ENCODE measurements at places on chromosomes 5 and 9.
A peak's percentile ranks its signal among the peaks of the same experiment; 100 is the strongest.

DNA sequence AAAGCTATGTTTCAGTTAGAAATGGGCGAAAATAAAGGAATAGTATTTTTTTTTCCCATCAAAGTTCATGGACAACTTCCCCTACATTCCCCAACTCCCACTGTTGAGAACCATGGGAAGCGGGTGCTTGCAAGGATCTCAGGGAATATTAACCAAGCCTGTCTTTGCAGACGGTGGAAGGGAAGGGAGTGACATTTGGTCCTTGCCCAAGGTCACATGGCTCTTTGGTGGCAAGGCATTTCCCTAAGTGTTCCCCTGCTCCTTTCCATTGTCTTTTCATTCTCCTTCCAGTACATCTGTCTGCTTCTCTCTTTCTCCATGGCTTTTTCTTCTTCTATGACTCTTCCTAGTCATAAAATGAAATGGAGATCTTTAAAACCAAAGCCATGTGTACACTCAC lies 19.0 kb downstream of the C9orf57 start:
- no peak for DNase-seq

GRCh38 chr9:73701415-73702057 lies 549.9 kb downstream of the ANXA1 start:
- DNase-seq: no peak

DNA sequence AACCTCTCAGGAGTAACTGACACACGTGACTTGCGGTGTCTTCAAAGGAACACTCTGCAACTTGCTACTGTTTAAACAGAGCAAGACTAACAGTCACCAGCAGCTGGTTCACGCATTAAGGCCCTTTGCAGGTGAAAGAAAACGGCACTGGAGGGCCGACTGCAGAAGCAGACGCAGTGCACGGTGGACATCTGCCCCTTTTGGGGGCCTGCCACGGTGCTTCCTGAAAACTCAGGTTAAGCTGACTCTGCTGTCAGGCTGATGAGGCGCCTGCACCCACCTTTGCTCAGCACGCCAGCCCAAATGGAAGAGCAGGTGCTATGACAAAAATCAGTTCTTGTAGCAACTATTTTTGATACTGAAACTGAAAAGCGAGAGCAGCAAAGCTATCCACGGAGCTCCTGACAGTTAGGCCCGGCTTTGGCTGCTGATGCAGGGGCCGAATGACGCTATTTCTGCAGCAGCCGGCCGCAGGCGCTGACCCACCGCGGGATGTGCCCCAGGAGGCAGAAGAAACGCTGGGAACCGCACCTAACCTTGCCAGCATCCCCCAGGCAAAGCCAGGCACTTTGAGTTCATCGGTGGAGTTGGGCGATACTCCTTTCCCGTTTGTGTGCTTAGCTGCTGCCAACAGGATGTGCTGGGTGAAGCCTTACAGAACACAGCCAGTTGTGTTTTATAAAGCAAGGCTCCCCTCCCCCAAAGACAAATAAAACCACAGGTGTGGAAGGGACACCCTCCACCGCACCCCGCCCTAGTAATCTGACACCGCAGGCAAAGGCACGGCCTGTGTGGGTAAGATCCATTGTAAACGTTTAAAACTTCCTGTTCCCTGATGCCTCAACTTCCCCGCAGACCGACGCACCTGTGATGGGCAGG lies 21.1 kb upstream of the TERT start:
- DNase-seq: peak; percentile 48

GRCh38 chr5:66249920-66250319 lies 105.8 kb downstream of the SREK1 start:
- DNase-seq: no peak

GRCh38 chr5:34833976-34834793 lies 4.8 kb upstream of the TTC23L start:
- no peak for DNase-seq

- DNase-seq: no peak
Observed at GRCh38 chr5:114355086-114355830, 6.6 kb upstream of the KCNN2 start.

GRCh38 chr9:88391921-88392320 lies 3.7 kb downstream of the SPIN1 start:
- DNase-seq: no peak

DNA sequence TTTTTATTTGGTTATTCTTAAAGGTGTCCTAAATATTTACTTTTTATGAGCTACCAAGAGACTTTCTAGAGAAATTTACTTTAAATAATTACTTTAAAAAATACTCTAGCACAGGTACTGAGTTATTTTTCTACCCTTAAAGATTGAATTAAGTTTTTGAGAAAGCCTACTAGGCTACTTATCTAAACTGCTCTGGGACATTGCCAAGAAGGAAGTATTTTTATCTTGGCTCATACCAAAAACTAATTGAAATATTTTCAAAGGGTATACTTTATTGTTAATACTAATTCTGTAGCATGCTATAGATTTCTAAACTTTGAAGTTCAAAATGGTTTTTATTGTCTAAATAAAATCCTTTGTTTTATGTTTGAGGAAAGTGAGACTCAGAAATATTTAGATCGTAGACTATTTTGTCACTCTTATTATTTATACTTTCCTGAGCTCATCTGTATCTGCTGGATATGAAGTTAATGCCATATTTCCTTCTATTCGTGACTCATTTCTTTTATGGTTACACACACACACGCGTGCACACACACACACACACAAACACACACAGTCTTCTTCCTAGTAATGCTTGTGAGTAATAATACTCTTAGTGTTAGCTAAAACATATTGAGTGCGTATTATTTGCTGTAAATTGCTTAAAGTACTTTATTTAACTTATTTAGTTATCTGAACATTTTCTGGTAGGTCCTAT lies 89.5 kb downstream of the MAN2A1 start:
- no peak for DNase-seq
